NCI-H524 treated with DMSO at 0.1 percent for 48 hours (cell line): ENCODE measurements at places on chromosomes 7 and 10.

DNA sequence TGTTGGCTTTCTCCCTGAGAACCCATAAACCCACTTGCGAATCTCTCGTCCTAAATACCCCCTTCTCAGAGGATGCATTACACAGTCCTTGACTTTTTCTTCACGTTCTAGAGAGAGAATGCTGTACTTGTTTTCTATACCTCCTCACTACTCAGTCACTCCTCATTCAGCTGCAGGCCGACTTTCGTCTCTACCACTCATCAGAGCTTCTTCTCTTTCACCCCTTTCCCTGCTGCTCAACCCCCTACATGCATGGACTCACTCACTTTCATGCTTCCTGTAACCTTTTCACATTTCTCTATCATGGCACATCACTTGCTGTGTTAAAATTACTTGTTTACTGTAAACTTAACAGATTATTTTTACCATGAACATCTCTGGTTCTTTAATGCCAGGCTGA is 19.8 kb downstream of the MDFIC start:
- no peak for DNase-seq

- DNase-seq, result no peak
Measured at GRCh38 chr7:148256433-148256832, 334.1 kb upstream of the C7orf33 start.

DNA sequence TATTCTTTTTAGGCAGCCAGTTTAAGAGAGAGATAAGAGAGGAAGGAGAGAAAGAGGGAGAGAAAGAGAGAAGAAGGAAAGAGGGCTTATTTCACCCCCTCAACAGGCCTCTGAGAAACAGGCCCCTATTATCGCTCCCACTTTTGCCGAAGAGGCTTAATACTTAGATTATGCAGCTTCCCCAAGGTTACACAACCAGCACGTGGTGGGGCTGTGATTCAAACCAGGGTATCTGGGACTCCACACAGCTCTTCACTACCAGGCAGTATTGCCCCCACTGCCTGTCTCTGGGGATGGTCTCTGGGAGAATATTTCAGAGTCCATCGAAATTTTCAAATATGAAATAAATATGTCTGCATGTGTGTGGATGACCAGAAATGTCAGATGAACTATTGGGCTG is 3.0 kb downstream of the GIMAP1 start:
- DNase-seq, result no peak

GRCh38 chr10:9547936-9548904 is 1469.5 kb upstream of the CELF2 start:
- DNase-seq, result no peak

GRCh38 chr10:59905731-59906416 is 482 bp downstream of the CCDC6 start:
- no peak for DNase-seq

DNA sequence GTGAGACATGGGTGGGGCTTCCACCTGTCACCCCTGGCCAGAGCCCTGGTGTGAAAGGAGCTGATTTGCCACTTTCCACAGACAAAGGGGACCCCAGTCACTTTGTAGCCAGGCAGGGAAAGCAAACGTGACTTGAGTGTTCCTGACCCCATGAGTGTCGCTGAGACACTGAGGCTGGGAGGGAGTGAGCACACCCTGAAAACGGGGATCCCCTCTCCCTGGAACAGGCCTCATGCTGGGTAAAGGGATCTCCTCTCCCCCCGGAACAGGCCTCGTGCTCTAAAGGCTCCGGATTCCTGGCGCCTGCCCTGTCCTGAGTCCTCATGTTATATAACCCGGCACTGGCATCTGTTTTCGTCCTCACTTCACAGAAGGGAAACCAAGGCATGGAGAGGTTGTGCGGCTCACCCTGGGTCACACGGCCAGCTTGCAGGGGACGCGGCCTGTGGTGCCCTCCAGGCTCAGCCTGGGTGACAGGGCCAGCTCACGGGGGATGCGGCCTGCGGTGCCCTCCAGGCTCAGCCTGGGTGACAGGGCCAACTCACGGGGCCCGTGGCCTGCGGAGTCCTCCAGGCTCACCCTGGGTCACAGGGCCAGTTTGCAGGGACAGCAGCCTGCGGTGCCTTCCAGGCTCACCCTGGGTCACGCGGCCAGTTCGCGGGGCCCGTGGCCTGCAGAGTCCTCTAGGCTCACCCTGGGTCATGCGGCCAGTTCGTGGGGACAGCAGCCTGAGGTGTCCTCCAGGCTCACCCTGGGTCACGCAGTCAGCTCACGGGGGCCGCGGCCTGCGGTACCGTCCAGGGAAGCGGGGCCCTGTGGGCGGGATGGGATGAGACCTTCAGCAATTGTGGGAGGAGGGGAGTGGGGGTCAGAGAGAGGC is 104.7 kb downstream of the PDGFA start:
- no peak for DNase-seq

GRCh38 chr10:10901906-10902305 is 115.8 kb upstream of the CELF2 start:
- no peak for DNase-seq

GRCh38 chr10:4359003-4359402 is 467.0 kb upstream of the AKR1E2 start:
- no peak for DNase-seq

DNA sequence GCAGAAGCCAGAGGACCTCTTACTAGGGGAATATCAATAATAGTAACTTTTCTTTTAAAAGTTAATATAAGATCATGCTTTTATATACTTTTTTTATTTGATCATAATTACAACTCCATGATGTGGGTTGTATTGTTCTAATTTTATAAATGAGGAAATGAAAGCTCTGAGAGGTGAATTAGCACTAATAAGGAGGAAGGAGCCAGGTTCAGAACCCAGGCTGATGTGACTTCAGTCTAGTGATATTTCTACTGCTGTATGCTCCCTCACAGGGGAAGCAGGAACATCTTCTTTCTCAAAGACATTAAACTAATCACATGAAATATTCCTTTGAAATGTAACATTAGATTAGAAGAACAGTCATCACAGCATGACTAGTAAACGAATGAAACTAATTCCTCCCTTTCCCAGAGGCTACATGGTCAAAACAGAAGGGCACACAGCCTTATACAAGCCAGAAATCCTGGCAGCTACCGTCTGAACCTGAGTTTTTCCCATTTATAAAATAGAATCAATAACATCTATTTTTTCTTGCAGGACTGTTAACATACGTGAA is 81.4 kb upstream of the GJD4 start:
- DNase-seq, result no peak

DNA sequence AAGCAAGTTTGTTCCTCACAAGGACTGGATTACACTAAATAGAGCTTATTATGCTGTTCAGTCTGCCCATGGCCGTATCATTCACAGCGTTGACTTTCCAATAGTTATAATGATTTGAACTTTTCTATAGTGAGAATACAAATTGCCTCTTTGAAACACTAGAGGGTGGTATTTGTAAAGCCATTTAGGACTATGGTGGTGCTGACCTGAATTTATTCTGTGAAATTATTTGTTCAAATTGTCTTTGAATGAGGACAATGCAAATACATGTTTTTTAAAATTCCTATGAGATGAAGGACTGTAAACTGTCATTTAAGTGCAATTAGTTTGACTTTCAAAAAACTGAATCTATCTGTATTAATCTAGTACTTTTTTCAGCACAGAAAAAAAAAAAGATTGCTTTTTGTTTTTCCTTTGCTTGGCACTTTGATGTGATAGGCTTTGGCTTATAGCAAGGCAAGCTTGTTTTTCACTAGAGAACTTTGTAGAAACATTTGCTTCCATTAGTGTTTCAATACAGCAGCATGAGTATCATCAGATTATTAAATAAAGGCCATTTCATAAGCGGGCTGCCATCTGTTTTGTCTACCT is 122.7 kb upstream of the TMEM229A start:
- DNase-seq, result peak; percentile 18

GRCh38 chr7:155526225-155526624 is 20.1 kb downstream of the CNPY1 start:
- no peak for DNase-seq
